Karpas-422 (cell line): ENCODE measurements at places on chromosomes 2 and 18.

DNA sequence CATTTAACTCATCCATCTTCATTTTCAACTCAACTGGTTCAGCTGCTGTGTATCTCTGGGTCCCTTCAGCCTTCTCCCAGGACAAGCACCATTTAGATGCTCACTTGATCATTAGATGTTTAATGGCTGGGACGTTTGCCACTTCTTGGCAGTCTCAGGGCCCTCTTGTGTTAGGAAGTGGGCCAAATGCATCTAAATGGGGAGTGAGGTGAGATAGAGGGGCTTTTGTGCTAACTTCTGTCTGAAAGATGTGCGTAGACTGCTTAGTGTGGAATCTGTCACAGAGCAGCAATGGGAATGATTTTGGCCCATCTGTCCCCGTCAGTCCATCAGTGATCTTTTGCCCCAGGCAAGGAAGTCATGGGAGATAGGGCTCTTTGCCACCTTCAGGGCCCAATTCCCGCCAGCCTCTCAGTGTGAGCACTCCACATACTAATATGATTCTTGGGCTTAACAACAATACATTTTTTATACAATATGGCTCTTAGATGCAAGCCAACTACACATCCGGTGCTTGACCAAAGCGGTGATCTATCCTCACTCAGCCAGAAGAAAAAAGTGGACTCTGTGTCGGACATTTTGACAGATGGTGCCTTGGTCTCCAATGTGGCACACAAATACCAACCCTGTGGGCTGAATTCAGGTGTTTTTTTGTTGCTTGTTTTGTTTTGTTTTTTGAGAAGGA lies 95.7 kb upstream of the EPC2 start:
- DNase-seq: no peak

GRCh38 chr2:231648579-231649174 lies 56.0 kb downstream of the TEX44 start:
- peak; percentile 80 for DNase-seq

DNA sequence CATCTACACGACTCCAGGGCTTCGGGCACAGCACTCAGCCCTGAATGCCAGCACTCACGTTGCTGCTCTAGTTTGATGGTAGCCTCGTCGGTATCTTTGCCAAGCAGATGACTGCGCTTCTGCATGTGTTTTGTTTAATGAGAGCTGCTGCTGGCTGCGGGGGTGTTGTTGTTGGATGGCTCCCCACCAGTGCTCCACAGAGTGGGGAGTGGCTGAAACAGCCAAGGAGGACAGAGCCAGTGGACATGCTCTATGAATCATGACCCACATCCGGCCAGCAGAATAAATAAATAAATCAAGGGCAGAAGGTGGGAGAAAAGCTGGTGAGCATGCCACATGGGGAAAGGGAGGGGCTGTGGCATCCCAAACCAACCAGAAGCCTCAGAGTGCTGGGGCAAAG lies 131.2 kb upstream of the SOX11 start:
- no peak for DNase-seq

DNA sequence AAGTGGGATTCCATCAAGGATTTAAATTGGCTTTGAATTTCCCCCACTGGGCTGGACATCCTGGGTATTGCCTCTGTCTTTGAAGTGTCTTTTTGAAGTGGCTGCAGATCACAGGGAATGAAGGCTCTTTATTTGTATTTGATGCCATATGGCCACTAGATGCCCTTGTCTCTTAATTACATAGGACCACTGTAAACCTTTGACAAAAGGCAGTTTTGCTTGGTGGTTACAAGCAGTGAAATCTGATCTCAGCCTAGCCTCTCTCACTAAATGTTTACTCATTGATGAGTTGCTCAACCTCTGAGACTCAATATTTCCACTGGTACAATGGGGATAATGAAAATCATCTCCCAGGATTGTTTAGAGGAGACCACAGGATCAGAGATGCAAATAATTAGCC lies 102.2 kb downstream of the INSIG2 start:
- no peak for DNase-seq

DNA sequence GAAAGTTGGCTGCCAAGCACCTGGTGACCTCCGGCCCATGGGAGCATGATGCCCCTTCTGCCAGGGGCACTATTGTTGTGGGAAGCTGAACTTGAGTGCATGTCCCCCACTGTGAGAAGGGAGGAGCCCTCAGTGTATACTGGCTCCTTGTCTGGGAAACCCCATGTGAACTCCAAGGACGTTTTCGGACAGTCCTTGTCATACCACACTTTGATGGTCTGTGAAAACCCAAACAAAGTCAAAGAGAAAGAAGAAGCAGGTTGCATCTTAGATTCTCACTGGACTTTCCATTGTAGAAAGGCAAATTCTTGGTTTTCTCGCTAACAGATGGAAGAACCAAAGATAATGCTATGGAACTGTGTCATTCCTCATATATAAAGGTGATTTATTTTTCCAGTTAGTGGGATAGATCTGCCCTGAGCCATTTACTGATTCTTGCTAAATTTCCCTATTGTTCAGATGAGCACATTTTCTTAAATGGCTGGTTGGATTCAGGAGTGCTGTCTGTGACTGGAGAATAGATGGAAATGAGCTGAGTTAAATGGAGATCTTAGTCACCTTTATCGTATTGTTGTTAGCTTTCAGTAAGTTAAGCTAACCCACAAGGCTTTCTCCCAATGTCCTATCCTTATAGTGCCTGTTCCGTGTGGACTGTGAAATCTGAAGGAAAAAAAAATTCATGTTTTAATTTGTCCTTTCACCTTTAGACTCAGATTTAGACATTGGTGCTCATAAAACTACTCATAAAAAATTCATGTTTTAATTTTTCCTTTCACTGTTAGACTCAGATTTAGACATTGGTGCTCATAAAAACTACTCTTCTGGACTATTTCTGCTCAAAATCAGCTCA lies 166.6 kb downstream of the ACTR3 start:
- no peak for DNase-seq
